EH (cell line): ENCODE measurements at places on chromosomes 13 and 19.

- DNase-seq, result no peak
Measured at GRCh38 chr19:8308891-8309291, 733 bp upstream of the CD320 start.

- peak; percentile 7 for DNase-seq
Measured at GRCh38 chr19:46579361-46579879, 21.7 kb upstream of the CALM3 start.

DNA sequence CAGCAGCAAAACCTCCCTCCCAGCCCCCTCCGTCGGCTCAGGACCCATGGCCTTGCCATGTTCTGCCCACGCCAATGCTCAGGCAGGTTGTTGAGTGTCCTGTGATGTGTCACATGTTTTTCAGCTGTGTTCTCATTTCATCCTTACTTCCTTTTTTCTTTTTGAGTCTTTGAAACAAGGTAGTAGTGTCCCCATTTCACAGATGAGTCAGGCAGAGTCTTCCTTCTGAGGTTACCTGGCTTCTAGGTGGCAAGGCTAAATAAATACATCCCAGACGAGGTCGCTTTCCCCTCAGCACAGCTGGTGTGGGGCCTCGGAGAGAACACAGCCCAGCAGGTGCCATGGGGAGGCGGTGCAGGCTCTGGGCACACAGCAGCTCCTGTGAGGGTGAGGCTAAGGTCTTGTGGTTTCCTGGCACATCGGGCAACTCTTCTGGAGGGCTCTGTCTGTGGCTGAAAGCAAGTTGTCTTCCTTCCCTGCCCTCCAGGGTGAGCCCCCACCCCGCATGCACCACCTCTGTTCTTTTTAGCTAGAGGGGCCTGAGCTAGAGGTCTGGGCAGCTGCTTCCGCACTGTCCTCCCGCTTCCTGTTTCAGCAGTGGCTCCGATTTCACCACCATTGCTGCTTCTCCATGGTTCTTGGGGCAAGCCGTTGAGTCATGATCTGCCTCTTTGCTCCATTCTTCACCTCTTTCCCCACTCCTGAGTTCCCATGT is 15.1 kb downstream of the PRAM1 start:
- DNase-seq, result no peak

DNA sequence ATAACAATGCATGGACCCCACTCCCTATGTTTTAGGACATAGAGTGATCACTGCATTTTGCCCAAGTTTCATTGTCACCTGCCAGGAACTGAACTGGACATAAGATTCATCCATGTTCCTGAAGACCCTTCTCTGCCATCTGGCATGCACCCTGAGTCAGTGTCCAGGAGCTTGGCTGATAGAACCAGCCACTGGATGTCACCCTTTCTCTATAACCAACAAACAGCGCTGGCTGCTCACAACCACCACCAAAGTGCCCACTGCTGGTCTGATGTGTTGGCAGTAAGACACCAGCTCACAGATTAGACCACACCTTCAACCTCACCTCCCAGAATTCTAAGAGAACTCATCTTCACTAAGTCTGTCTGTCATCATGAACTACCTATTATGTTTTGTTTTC is 333.4 kb downstream of the ITGBL1 start:
- DNase-seq, result peak; percentile 28

DNA sequence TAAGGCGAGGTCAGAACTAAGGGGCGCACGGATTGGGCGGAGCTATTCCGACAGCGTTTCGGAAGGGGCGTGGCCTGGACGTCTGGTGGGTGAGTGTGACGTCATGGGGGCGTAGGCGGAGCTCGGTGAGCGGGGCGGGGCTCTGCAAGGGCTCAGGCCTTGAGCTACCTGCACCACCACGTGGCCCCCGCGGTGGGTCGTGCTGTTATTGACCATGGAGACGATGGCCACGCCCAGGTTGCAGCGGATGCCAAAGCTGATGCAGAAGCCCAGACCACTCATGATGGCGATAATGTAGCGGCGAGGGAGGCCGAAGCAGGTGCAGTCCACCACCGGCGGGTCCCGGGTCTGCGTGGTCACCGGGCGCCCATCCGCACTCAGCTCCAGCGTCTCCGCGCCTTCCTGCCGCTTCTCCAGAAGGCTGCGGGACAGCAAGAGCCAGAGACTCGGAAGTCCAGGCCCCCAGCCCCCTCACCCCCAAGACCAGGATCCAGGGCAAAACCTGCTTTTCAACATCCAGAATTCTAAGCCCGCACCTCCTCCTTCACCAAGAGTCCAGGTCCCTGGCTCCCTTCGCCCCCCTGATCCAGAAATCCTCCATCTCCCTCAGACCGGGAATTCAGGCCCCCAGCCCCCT is 4.8 kb downstream of the SLC17A7 start:
- DNase-seq, result no peak

GRCh38 chr13:73717632-73718031 is 416.6 kb downstream of the KLF12 start:
- peak; percentile 31 for DNase-seq

DNA sequence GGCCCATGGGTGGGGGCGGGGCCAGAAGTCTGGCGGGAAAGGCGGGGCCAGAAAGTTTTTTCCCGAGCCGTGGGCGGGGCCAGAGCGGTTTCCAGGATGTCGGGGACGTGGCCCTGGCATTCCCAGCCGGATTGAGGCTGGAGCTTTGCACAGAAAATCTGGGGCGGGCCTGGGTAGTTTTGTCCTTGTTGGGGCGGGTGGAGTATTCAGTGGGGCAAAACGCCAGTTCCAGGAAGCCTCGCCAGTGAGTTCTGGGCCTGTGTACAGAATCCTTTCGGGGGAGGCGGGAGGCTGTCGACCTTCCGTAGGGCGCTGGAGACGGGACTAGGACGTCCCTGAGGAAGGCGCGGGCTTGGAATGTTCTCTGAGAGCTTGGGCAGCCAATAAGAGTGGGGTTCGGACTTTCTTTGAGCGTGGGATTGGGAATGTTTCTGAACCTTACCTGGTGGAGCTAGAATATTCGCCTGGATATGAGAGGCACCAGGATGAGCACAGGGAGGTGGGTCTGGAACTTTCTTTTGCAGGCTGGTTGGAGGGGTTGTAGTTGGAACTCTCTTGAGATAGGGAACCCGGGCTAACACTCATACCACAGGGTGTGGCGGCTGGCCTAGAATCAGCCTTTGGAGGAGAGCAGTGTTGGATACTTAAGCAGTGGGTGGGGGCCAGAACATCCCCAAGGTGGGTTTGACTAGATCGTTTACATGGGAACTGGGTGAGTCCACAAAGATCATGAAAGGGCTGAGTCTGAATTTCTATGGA is 1.3 kb downstream of the CCDC9 start:
- no peak for DNase-seq

- DNase-seq, result peak; percentile 90
Measured at GRCh38 chr19:10915130-10916091, 13.0 kb downstream of the YIPF2 start.

- no peak for DNase-seq
Measured at GRCh38 chr13:99709134-99709533, 207.9 kb downstream of the TM9SF2 start.

- no peak for DNase-seq
Measured at GRCh38 chr13:35228536-35228935, 248.0 kb downstream of the MAB21L1 start.
